ENCODE measurements at places on chromosomes 2 and 18.

DNA sequence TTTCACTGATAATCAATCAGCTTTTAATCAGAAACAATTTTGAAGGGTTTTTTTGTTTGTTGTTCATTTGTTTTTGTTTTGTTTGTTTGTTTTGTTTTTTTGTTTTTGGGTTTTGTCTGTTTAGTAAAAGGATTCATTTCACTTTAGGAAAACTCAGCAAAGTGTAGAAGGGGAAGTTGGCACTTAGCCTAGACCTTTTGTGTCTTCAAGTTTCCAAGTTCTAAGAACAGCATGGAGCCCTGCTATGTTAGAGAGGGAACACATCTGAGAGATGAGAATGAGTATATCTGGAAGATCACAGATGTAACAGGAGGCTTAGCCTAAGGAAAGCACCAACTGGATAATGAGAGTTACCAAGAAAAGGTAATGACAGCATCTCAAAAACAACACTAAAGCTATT is 501.5 kb downstream of the ERBB4 start:
- DNase-seq, result no peak

GRCh38 chr2:1869987-1870386 is 125.7 kb upstream of the PXDN start:
- no peak for DNase-seq

GRCh38 chr2:129870685-129871241 is 108.7 kb upstream of the RAB6C start:
- DNase-seq, result no peak

DNA sequence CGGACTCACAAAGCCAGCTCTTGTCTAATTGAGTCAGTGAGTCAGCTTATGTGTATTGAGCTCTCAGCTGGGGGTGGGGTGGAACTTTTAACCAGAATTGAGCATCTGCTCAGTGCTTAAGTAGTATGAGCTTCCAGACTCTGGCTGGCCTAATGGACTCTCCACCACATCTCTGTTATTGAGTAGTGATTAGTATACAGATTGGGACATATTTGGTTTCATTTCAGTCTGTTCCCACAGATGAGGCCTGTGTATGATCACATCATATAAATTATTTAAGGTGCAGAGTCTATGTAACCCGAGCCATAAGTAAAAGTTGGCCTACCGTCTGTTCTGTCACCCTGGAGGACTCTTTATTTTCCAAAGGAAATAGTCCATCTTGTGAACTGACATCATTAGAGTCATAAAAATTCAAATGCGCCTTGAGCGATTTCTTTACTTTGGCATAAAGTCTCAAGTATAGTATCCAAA is 152.1 kb downstream of the THSD7B start:
- no peak for DNase-seq

- no peak for DNase-seq
Measured at GRCh38 chr2:241351640-241352031, 4.4 kb upstream of the FARP2 start.

DNA sequence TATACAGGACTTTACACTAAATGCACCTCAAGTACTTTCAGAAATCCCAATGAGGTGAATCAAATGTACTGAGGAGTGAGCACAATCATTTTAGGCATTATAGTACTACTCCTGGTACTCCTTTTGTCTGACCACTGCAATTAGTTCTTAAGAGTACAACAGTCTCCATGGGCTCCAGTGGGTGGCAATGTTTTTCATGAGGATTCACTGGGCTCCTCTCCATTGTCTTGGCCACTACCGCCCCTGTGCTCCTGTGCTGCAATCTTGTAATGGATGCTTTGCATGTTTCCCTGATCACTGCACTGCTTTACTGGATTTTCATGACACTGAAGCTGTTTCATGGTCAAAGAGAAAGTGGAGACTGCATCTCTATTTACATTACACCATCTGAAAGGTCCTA is 268.5 kb upstream of the ZSWIM2 start:
- DNase-seq, result no peak

DNA sequence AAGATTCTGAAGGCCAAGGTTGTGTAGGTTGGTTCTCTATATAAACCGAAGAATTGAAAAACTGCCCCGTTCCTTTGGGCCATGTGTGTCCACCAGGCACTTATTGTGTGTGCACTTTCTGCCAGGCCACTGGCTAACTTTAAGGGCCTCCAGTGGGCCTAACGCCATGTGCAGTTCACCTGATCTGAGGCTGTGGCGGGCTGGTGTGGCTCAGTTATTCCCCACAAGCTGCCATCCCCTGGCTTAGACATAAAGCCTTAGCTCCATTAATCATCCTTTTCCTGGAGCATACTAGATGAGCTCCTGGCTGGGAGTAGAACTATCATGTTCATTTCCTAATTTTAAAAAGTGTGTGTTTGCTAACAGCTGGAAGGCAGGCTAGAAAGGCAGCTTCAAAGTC is 304.1 kb upstream of the TNP1 start:
- DNase-seq, result no peak

DNA sequence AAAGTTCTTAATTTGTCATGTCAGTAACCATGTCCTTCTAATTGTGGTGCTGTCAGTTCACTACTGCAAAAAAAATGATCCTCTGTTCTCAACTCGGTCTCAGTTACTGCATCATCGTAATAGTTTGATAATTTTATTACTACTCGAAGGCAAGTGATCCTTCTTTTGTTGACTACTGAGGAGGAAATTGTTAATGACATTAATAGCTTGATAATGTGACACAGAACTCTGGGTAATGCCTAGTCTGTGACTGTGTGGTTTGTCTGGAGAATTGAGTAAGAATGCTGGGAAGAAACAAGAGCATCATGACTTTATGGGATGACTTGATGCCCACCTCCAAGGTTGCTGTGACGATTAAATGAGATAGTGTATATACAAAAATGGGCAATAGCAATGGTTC is 267.2 kb downstream of the LRRTM1 start:
- no peak for DNase-seq

GRCh38 chr2:150876251-150876950 is 385.3 kb downstream of the RBM43 start:
- DNase-seq, result no peak

DNA sequence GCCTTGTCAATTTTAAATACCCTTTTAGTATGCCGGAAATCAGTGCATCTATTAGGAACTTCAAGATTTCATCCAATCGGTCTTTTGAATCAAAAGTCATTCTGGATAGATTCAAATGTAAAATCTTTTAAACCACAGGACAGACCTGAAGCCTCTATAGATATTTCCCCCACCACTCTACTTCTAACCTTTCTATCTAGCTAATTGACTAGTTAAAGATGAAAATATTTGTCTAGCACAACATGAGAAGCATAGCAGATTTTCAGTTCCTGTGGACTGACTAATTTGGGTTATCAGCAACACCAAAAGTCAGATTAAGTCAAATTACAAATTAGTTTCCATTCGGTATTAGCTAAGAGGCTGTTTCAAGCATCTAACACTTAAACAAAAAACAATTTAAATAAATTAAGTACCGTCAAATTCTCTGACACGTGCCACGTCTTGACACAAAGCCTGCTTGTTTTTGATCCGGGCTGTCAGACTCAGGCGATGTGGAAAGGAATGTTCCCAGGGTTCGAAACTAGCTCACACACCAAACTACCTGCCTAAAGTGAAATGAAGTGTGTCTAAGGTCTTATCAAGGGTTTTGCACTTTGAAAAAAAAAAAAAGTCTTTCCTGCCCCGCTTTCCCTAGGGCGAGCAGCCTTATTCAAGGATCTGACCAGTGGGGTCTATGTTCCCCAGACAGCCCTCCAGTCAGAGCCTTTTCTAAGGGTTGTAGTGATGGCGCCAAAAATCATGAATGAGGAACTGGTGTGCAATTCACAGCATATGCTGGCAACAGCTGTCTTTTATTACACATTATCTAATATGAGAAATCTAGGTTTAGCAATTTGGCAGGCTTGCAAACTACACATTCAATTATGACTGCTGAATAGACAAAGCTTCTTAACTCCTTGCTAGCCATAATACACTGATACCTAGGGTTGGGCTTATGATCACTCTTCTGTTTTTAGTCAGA is 4.7 kb downstream of the CYTIP start:
- DNase-seq, result no peak

DNA sequence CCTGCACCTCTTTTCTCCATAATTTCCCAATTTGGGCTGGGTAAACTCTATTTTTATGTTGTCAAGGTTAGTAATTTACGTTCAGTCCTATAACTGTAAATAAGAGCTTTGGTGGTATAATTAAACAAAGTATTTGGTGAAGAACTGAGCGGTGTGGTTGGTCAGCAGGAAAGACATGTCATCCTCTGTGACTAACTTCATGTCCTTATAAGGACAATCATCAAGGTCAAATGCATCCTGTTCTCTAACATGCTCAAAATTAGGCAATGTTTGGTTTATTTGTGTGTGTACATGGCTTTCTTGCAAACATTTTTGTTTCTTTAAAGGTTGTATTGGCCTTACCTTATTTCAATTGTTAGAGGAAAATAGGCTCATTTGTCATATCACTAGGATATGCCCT is 121.5 kb upstream of the NABP1 start:
- DNase-seq, result no peak

DNA sequence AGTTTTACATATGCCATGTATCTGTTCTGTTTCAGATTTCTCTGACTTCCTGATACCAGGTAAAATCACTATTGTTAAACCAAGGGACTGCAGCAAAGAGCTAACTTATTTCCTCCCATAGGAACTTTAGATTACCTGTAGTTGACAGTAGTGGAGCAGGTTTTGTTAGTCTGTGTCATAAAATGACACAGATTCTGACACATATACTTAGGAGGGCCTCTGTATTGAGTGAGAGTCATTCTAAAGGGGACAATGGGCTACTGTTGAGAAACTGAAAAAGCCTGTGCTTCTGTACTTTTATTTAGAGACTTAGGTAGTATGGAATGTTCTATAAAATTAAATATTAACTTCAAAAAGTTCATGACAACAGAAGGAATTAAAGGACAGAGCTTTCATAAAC is 48.2 kb downstream of the KCMF1 start:
- DNase-seq, result no peak

- no peak for DNase-seq
Measured at GRCh38 chr2:47354013-47354847, 48.7 kb upstream of the MSH2 start.

DNA sequence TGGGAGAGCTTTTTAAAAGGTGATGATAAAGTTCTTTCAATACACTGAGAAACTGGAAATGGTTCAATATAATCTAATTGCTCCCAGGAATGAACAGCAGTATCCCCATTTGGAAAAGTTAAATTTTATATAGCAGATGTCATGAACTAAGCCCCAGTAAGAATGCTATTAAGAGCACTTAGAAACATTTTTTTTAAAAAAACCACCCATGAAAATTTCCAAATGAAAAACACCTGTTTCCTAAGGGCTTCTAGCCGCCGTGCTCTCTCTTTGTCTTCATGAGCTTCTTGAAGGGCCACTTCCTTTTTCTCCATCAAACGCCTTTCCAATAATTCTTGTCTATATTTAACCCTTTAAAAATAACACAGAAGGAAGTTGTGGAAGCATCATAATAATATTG is 77.0 kb downstream of the UPP2 start:
- no peak for DNase-seq

DNA sequence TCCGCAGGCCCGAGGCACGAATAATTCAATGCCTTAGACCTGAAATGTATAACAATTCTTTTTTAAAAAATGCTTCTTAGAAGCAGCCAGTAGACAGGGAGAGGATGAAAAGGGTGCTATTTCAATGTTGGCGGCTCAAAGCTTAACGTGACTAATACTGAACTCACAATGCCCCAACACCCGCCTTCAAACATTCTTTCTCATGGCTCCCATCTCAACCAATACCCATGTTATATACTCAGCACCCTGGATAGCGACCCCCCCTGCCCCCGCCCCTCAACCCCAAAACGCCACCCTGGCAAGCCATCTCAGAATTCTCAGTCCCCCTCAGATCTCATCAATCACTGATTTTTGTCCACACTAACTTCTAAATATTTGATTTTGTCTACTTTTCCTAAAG is 4.4 kb downstream of the FBXO41 start:
- DNase-seq, result no peak

- DNase-seq, result peak; percentile 52
Measured at GRCh38 chr2:144320491-144320890, 199.4 kb downstream of the ZEB2 start.

GRCh38 chr2:3503046-3503445 is 16.3 kb downstream of the ADI1 start:
- DNase-seq, result no peak

DNA sequence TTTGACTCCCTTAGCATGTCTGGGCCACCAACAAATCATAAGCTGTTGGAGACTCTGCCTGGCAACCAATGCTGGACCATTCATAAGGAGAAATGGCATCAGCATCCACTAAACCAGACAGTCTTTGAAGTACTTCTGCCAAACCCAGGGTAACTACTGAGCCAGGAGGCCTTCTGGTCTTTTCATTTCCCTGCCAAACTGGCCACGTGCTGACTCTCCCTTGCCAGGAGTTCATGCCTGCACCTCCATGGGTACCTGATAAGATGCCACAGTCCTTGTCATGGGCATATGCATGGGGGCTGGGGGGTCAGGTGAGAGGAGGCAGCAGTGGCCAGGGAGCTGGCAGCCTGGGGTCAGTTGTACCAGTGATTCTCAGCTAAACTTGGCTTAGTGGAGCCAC is 34.2 kb upstream of the DAPL1 start:
- no peak for DNase-seq

DNA sequence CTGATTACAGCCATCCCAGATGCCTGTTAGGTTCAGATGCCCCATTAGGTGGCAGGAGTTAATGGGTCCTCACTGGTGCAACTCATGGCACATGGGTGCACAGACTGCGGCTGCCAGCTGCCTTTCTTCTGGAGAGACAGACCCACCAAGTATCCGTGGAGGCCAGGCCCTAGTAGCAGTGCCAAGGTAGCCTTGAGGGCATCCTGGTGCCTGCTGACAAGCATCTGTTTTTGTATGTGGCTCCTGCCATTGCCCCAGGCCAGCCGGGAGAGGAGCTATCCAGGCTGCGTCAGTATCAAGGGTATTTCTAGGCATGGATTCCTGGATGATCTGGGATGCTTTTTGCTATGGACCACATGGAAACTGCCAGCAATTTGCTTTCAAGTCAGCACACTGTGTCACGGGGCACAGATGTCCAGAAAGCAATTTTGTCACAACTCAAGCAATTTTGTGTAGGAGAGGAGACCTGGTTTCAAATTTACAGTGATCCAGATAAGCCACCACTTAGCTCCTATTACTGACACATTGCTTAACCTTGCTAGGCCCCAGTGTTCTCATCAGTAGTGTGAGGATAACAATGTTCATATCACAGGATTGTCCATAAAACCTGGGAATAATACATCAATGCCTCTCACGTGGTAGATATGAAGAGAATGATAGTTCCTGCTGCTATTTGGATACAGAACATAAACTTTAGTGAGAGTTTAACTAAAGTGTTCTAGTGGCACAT is 815.1 kb upstream of the RAB6C start:
- no peak for DNase-seq

Data from activated T-cell treated with anti-CD3 and anti-CD28 coated beads, Interleukin-2, amount 50 U/mL, for 1 hour (primary cell).